ENCODE measurements at places on chromosomes 13 and 19.

- no peak for DNase-seq
Observed at GRCh38 chr13:91698767-91699166, 300.3 kb downstream of the GPC5 start.

DNA sequence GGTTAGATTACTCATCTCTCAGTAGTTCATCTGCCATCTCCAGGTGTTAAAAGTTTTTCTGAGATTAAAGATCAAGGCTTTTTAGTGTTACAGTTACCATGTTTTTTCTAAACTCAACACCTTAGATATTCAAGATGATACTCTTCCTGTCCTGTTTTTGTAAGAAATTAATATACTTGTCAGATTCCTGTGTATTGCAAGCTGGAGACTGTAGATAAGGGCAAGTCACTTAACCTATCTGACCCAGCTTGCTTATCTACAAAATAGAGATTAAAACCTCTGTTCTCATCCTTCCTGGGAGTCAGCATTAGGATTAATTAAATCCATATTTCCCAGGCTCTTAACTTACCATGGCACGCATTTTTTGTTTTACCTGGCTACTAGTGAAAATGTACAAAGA lies 25.2 kb downstream of the SUGT1 start:
- DNase-seq, result no peak

GRCh38 chr13:20566468-20566897 lies 474 bp upstream of the IFT88 start:
- peak; percentile 83 for DNase-seq

DNA sequence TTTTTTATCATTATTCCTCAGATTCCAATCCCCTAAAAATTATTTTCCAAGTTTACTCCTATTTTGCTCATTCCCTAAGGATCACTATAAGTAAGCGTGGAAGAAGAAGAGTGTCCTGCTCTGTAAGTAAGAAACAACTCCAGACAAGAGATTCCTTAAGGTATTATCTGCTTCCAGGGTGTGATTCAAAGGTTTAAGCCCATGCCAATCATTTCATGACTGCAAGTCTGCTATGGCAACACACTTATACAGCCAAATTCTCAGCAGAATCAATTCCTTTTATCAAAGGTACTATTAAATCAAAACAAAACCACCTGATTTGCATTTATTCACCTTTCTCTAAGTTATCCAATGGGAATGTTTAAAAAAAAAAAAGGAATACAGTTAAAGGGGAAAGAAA lies 43.7 kb downstream of the FOXO1 start:
- peak; percentile 29 for DNase-seq
